ENCODE measurements at places on chromosomes 7 and 10.

DNA sequence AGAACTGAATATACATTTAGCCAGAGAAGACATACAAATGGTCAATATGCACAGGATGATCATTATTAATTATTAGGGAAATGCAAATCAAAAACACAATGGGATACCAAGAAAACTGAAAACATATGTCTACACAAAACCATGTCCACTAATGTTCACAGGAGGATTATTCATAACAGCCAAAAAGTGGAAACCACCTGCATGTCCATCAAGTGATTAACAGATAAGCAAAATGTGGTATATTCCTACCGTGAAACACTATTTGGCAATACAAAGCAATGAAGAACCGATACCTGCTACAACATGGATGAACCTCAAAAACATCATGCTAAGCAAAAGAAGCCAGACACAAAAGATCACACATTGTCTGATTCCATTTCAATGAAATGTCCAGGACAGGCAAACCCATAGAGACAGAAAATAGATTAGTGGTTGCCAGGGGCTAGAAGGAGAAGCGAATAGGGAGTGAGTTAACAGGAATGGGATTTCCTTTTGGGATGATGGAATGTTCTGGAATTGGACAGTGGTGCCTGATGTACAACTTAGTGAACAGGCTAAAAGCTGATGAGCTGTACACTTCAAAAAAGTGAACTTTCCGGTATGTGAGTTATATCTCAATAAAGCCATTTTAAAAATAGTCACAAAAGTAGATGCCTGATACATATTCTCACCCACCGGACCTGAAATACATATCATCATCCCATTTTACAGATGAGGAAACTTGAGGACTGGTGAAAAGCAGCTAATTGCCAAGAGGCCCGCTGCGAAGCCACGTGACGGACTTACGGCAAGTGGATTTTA is 33.6 kb downstream of the HIPK2 start:
- no peak for DNase-seq

DNA sequence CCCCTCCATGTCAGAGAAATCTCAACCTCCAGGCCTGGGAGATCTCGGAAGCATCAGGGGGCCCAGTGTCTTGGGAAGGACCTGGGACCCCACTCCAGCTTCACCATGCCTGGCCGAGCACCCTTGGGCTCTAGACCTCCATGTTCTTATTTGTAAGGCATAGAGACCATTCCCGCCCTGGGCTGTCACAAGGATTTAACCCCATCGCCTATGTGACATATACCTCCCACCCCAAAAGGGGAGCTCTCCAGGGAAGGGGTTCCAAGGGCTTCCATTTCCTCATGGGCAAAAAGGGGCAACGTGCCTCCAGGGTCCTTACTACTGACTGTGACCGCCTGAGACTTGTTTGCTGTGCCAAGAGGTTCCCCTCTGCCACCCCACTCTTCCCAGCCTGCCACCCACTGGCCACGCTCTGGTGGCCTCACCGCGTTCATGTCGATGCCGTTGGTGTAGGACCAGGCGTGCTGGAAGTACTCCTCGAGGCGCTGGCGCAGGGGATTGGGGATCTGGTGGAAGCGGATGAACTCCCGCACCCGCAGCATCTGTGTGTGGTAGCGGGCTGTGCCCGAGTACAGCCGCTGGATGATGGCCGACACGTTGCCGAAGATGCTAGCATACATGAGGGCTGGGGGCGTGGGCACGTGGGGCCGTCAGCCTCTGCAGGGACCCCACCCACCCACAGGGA is 27.5 kb downstream of the KCNH2 start:
- DNase-seq, result no peak

DNA sequence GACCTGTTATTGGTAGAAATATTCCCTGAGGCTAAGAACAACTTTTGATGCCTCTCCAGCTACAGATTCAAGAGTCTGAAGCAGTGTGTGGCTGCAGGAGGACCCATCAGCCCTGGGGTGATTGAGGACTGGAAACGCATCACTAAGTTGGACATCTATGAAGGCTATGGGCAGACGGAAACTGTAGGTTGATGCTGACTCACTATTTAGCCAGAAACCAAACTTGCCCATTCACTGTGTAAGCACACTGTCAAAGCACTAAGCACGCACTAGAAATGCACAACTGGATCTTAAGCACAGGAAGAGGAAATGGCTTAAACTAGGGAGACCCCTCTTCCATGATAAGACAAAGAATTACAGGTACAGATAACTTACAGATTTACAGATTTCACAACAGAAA is 20.8 kb downstream of the ACSM6 start:
- DNase-seq, result no peak

DNA sequence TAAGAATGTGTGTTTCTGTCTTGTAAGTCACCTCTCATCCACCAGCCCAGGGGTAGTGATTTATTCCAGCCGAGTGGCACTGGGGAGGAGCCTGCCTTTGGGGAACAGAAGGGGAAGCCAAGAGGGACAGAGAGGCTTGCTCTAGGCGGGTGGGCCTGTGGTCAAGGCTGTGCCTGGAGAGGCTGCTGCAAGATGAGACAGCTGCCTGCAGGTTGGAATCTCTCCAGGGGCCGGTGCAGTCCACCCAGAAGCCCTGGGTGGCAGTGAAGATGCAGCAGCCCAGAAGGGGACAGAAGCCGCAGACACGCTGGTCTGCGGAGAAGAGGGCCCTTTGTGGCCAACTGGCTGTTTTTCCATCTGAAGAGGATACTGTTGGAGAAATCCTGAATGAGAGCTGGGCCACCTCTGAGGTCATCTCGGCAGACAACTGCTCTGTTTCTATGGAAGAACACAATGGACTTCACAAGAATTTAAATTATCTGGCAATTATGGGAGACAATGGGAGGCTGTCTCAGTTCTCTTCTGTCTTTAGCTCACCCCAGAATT is 175.7 kb downstream of the GFRA1 start:
- DNase-seq, result no peak

DNA sequence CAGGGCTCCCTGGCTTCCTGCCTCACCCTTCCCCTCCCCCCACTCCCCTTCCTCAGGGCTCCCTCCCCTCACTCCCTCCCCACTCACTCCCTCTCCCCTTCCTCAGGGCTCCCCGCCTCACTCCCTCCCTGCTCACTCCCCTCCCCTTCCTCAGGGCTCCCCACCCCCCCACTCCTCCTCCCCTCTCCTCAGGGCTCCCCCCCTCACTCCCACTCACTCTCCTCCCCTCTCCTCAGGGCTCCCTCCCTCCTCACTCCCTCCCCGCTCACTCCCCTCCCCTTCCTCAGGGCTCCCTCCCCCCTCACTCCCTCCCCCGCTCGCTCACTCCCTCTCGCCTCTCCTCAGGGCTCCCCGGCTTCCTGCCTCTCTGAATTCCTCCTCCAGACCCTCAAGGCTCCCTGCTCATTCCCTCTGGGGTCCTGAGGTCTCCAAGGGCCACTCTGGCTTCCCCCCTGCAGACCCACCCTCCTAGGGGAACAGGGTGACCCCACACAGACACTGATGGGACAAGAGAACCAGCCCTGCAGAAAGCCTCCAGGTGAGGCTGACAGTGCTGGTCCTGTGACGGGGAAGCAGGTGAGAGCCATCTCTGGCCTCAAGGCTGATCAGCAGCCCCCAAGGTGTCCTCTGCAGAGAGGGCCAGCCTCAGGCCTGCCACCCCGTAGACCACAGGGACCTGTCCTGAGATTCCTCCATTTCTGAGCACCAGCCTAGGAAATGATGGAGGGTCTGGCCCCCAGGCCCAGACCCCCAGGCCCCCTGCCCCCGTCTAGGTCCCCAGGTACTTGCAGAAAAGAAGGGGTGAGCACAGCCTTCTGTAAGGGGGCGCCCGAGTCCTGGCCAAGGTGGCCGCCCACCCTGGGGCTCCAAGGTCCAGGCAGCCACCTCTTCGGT is 47.2 kb downstream of the PWWP2B start:
- no peak for DNase-seq

GRCh38 chr7:110027385-110027784 is 1063.5 kb upstream of the LRRN3 start:
- no peak for DNase-seq

GRCh38 chr7:106216517-106216922 is 68.3 kb downstream of the NAMPT start:
- no peak for DNase-seq

Measured in large intestine (tissue), 12 donors.